ENCODE measurements at places on chromosomes 6 and 20. TPM values are rescaled to one million over a fixed set of nuclear protein-coding genes. Genes with fewer than 3 reads are reported as not detected.

DNA sequence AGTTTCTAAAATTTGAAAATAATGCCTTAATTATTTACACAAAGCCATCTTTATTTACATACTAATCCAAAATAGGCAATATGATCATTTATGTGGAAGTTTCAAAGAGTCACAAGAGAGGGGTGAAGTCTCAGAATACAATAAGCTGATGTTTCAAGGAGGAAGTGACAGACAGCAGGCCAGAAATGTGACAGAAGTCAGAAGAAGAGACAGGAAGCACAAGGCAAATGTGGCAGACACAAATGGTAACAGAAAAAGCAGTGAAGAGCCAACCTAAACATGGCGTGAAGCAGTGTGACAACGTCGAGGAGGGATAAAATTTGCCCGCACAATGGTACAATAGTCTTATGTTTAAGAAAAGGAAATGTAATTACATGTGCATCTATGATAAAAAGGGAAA lies 59.8 kb downstream of the SHPRH start:
- H3K4me3 ChIP-seq: no peak overlapping the region

DNA sequence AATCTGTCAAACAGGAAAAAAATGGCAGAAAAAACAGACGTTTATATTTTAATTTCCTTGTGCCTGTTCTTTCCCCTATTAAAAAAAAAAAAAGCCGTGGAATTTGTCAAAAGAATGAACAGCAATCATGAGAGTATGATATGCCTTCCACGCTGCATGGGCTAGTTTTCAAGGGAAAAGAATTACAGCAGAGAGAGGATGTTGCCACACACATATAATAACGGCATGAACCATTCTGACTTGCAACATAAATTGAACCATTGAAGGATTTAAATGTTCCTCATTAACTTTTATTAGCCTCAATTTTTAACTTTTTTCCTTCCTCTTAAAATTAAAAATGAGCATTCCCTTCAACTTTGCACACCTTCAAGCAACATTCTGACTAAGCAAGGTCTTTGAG lies 301.8 kb downstream of the FOXC1 start:
- H3K27me3 ChIP-seq: no peaks in the 10 kb centered on the region
- no peak overlapping the region for H3K4me3 ChIP-seq

GRCh38 chr20:17014756-17015366 lies 212.0 kb upstream of the PCSK2 start:
- H3K4me3 ChIP-seq: no peak overlapping the region
- no peak for DNase-seq
- H3K27ac ChIP-seq: no peak overlapping the region
- H3K4me1 ChIP-seq: no peaks in the 10 kb centered on the region
- no peaks in the 10 kb centered on the region for H3K36me3 ChIP-seq

- no peaks in the 10 kb centered on the region for H3K4me1 ChIP-seq
- no peak overlapping the region for H3K27ac ChIP-seq
- DNase-seq: no peak
- H3K27me3 ChIP-seq: no peaks in the 10 kb centered on the region
These were observed 1532.7 kb downstream of the HACE1 start for GRCh38 chr6:103326760-103327757.

DNA sequence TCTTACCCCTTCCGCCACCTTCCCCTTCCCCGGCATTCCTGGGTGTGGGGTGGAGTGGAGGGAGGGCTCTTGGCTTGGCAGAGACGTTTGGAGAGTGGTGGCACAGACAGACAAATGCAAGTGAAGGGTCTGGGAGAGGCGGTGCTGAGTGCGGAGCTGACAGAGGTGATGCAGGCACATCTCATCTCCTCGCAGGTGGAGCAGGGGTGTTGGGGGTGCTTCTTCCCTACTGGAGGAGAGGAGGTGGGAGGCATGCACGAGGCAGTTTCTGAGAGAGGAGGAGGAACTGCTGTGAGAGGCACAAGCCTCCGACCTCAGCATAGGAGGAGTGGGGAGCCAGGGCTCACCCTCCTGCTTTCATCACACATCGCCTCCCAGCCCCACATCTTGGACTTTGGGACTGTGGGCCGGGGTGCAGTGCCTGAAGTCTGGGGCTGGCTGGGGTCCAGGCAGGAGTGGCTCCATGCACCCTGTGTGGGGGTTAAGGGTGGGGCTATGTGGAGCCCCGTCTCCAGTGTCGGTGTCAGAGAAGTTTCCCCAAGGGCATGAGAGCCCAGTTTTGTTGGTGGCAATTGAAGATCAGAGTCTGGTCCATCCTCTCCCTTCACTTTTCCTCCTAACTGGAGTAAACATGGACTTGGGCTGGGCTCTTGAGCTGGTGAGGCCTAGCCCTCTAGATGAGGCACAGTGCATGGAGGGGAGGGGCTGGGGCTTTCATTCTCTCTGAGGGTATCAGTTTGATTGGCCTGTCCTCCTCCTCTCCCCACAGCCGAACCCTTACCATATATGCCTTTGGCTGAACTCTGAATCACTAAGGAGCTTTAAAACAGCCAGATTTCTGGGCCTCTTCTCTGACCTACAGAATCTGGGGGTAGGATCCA lies 20.2 kb upstream of the SLC22A7 start:
- no peak for DNase-seq
- peaks cover 23% of the 10 kb centered on the region for H3K27me3 ChIP-seq
- no peak overlapping the region for H3K4me3 ChIP-seq
- H3K4me1 ChIP-seq: peaks cover 13% of the 10 kb centered on the region
- no peaks in the 10 kb centered on the region for H3K36me3 ChIP-seq
- no peak overlapping the region for H3K27ac ChIP-seq

The SFTA2 gene
- not detected for total RNA-seq

The GATA5 gene
- total RNA-seq: not detected

The EDN1 gene
- 13.2 TPM for total RNA-seq

Measured in osteocyte (in vitro differentiated cells).